ENCODE measurements at places on chromosomes 2 and 18.
A peak's percentile ranks its signal among the peaks of the same experiment; 100 is the strongest.

- no peak for DNase-seq
Observed at GRCh38 chr2:9982248-9982647, 30.8 kb downstream of the GRHL1 start.

DNA sequence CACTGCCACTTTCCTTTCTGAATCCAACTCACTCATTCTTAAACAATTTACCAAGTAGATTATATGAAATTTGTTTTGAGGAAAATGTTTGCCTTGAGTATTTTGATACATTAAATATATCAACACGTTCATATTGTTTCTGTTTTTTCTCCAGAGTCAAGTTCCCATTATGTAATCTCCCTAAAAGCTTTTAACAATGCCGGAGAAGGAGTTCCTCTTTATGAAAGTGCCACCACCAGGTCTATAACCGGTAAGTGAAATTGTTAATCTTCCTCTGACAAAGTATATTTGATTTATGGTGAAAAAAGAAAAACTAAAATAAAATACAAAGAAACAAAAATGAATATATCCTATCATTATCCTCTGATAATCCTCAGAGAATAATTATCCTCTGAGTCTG is 838.6 kb downstream of the MBD2 start:
- no peak for DNase-seq

DNA sequence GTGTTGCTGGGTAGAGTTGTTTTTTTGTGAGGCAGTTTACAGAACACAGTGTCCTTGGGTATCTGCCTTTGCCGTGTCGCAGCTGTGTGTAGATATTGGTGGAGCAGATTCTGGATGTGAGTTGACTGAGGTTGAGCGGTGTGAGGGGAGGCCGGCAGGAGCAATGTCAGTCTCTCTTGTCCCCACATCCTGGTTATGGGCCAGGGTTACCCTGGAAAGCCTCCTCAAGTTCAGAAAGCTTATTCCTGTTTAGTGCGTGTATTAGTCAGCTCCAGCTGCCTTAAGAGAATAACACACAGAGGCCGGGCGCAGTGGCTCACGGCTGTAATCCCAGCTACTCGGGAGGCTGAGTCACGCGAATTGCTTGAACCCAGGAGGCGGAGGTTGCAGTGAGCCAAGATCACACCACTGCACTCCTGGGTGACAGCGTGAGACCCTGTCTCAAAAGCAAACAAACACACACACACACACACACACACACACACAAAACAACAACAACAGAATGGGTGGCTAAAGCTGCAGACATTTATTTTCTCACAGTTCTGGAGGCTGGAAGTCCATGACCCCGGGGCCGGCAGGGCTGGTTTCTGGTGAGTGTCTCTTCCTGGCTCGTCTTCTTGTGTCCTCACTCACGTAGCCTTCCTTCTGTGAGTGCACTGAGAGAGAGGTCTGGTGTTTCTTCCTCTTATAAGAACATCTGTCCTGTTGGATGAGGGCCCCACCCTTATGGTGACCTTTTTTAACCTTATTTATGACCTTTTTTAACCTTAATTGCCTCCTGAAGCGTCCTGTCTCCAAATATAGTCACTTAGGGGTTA is 5.1 kb downstream of the NCK2 start:
- DNase-seq, result no peak

GRCh38 chr2:75224636-75225094 is 25.3 kb upstream of the TACR1 start:
- DNase-seq, result peak; percentile 12

DNA sequence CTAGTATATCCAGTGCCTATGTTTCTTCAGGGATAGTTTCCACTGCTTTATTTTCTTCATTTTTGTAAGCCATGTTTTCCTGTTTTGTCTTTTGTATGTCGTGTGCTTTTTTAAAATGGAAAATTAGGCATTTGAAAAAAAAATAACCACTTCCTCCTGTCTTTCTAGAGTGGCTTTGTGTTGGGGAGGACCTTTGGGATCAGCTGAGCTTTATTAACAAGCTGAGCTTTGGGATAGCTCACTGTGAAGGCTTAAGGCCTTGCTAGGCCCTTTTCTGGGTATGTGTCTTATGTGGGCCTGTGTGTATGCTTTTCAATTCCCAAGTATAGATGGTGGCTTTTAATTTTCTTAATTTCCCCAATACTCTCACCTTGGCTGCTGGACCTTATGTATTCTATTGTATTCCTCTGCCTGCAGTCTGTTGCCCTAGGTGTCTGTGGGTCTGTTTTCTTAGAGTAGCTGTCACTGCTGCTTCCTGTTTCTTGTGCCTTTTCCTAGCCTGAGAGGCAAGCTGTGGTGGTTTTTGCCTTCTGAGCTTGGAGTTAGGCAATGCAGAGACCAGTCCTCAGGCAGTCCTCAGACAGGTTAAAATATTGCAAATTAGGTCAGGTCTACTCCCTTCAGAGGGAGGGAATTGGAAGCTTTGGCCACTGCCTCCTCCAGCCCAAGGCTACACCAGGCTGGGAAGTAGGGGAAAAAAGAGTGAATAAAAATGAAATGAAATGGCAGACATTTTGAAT is 134.7 kb downstream of the LDLRAD4 start:
- DNase-seq, result no peak

DNA sequence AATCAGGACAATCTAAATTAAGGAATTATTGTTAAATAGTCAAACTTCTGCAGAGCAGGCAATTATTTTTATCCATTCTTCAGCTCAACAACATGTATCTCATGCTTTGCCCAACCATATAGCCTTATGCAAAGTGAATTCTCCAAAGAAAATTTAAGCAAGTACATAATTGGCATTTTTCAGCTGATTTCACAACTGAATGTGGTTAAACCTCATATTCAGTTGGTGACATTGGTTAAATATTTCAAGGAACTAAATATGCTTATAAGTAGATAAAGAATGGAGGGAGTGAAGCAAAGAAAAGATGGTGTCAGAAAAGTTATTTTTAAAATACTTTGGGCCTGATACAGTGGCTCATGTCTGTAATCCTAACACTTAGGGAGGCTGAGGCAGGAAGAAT is 816.2 kb downstream of the NRXN1 start:
- DNase-seq, result no peak

DNA sequence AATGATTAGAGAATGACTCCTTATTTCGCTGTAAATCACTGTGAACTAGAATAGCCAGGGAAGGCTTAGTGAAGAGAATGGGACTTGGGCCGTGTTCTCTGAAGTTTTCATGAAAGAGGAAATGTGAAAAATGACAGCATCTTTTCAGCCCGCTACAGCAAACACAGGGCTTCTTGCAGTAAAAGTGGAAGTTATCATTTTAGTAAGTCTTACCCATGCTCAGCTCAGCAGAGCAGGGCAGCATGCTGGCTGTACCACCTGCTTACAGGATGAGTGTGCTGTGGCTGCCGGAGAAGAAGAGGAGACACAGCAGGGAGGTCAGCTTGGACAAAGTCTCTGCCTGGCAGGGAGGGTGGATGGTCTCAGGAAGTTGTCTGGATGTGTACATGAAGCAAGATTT is 300.7 kb upstream of the DLGAP1 start:
- DNase-seq, result no peak

DNA sequence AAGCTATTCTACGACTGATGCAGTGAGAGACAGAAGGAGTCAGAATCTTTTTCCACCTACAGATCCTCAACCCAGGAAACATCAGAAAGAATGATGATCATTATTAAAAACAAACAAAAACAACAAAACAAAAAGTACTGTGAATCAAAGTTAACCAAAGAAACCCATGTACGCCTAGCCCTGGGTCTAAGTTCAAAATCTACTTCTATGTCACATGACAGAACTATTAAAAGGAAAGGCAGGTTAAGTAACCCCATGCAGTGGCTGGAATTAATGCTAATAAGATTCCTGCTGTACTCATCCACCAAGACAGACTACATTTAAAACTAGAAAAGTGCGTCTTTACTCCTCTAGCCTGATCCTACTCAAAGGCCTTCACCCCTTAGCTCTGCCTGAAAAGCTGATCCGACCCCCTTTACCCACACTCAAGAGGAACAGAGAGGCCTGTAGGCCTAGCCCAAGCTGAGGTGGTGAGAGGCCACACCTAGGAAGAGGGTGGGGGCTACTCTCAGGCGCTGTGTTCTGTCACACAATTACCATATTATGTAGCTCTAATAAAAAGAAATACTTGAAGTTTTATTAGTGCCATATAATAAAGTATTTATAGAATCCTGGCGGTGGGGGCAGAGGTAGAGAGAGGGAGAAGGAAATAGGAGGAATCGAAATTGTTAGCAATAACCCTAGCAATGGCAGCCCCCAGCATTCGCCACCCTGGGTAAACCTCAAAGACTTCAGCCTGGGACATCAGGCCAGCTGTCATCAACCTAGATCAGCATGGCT is 37.1 kb downstream of the NHEJ1 start:
- no peak for DNase-seq

DNA sequence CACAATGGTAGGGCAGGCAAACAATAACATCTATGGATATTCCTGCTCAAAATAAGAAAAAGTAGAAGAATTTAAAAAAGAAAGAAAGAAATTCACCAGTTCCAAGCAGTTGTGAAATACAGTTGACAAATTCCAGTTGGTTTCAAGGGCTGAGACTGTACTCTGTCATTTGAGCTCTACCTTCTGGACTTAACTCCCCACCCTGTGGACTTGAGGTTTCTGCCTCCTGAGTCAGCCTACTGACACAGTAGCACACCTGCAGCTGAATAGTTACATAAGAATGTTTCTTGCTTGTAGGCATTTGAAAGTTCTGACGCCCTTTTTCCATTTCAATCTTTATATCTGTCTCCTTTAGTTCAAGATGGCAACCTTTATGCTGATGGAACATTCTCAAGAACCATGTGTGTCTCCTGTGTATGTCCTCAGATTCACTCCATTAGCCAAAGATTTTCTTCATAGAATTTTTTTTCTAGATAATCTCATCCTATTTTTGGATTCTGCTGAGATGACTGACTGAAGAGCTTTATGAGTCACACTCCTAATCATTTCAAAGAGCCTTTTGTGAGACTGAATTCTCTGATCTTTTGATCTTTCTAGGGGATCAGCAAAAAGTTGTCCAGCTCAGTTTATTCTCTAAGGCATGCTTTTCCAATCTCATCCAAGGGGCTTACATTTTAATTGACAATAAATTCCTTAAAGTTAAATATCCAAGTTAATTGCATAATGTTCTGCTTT is 19.1 kb downstream of the NETO1 start:
- no peak for DNase-seq

- no peak for DNase-seq
Observed at GRCh38 chr18:78071776-78072175, 822.1 kb downstream of the GALR1 start.

DNA sequence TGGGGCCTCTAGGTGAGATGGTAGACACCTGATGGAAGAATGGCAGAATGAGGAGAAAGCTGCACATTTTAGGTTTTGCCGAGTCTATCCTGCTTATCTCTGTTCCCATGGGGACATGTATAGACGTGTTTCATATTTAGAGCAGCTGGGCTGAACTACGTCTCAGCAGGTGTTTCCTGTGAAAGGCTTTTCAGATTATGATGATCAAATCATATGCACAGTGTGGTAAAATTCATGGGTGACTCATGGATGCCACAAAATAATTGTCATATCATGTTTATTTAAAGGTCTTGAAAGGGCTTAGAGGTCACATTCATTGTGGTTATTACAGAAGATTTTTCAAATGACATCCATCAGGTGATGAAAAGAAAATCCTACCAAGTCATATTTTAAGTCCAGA is 90.5 kb downstream of the ICOS start:
- DNase-seq, result no peak

DNA sequence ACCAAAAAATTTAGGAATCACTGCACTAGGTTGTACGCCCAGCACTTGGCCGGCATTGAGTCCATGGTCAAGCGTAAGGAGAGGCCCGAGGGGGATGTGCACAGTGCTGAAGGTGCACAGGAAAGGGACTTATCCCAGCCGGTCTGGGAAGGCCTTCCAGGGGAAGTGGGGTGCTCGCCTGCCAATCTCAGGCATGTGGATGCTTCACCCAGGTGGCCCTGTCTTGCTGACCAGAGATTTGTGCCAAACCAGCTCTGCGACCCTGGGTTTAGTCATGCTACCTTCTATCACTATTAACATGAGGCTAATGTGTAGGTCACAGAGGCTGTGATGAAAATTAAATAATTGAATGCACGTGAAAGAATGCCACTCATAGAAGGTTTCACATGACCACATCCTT is 1.7 kb upstream of the ITM2C start:
- DNase-seq, result no peak

- DNase-seq, result no peak
Observed at GRCh38 chr2:154173919-154174318, 302.2 kb downstream of the GALNT13 start.

- DNase-seq, result no peak
Observed at GRCh38 chr2:115396579-115396978, 954.1 kb downstream of the DPP10 start.

GRCh38 chr2:53558867-53559266 is 208.7 kb upstream of the CHAC2 start:
- DNase-seq, result no peak

- DNase-seq, result no peak
Observed at GRCh38 chr2:180647221-180647620, 333.2 kb upstream of the UBE2E3 start.

GRCh38 chr2:207320381-207321159 is 154.8 kb upstream of the KLF7 start:
- no peak for DNase-seq

- DNase-seq, result no peak
Observed at GRCh38 chr2:14587119-14587518, 45.4 kb upstream of the LRATD1 start.

GRCh38 chr2:27857417-27858172 is 32.6 kb downstream of the RBKS start:
- DNase-seq, result no peak

- DNase-seq, result no peak
Observed at GRCh38 chr18:39596221-39596620, 2030.6 kb upstream of the CELF4 start.

Data from NCI-H446 treated with DMSO at 0.1 percent for 48 hours (cell line).